ENCODE measurements at places on chromosomes 3 and 15.

GRCh38 chr15:49644364-49644794, 23.5 kb downstream of the DTWD1 start:
- no peak for DNase-seq

- no peak for DNase-seq
Observed at GRCh38 chr15:62953496-62954045, 89.0 kb upstream of the TPM1 start.

GRCh38 chr3:152021951-152022461, 148.6 kb downstream of the SUCNR1 start:
- DNase-seq: no peak

- DNase-seq: no peak
Observed at GRCh38 chr3:17258823-17259436, 374.2 kb downstream of the PLCL2 start.

- no peak for DNase-seq
Observed at GRCh38 chr3:58874795-58875194, 175.0 kb downstream of the CFAP20DC start.

DNA sequence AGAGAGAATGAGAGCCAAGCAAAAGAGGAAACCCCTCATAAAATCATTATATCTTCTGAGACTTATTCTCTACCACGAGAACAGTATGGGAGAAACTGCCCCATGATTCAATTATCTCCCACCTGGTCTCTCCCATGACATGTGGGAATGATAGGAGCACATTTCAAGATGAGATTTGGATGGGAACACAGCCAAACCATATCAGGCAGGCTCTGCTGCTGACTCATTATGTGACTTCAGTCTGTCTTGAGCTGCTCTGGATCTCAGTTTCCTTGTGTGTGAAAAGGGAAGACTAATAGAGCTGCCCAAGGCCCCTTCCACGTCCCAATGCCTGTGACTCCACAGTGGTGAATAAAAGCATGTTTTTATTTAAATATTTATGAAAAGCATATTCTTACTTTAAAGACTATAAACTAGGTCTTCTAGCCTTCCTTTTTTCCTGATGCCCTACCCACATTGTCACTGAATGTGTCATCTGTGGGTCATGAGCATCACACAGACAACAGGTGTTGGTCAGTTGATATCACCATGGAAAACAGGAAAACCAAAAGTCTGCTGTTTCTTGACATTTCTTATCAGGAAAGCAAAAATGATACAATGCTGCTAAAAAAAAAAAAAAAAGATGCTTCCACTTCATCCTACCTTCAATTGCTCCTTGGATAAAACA, 96.0 kb upstream of the PPP2R3A start:
- no peak for DNase-seq

DNA sequence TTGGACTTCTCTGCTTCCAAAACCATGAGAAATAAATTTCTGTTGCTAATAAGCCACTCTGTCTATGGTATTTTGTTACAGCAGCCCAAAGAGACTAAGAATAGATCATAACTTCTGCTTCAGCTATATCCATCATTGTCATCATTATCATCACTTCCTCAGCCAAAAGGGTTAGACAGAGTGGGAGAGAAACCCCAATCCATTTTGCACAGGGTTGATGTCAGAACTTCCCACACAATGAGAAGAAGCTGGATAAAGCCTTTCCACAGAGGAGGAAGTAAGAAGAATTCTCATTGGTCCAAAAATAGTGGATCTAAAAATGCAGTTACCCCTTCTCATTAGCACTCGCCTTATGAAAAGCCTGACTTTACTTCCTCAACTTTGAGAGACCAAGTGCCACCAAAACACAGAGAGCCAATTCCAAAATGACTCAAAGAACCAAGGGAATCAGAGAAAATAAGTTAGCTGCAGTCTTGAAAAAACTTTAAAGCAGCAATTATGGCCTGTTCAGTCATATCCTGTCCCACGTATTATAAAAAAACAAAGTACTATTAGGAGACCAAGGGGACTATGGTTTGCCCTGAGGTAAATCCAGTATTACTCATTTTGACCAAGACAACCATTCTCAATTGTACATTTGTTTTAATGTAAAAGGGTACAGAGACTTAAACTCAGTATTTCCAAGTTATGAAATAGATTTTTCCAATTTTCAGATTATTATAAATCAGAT, 80.2 kb downstream of the WNT5A start:
- DNase-seq: no peak

Measured in stimulated activated CD4-positive, alpha-beta T cell treated with anti-CD3 and anti-CD28 coated beads, Interleukin-15, amount 100 ng/mL, for 1 hour (primary cell).